Pericardium fibroblast (primary cell): ENCODE measurements at places on chromosomes 3 and 15. TPM values are rescaled to one million over a fixed set of nuclear protein-coding genes. Genes with fewer than 3 reads are reported as not detected.

Gene ZNF620
- 0.35 and 0.51 TPM in 2 replicates for total RNA-seq

Gene SNURF
- total RNA-seq: 0.26 and 1.5 TPM in 2 replicates

Gene ISLR2
- under 0.01 and 0.09 TPM in 2 replicates for total RNA-seq

Gene CYP11A1
- 1.4 and 6.5 TPM in 2 replicates for total RNA-seq

Gene GRAMD2A
- total RNA-seq: 0.12 and 0.26 TPM in 2 replicates

Gene DZIP3
- 5.8 and 6.4 TPM in 2 replicates for total RNA-seq

Gene SCG3
- under 0.01 TPM in 1 of 2 replicates, not detected in the other for total RNA-seq

Gene SLC9C1
- not detected in 2 replicates for total RNA-seq

Gene HLTF
- total RNA-seq: 15.7 and 19.4 TPM in 2 replicates

Gene ANKUB1
- total RNA-seq: not detected in 2 replicates

Gene NR1I2
- total RNA-seq: not detected in 2 replicates

Gene VPS8
- total RNA-seq: 18.4 and 44.0 TPM in 2 replicates

Gene MUC20
- 0.26 TPM in 1 of 2 replicates, not detected in the other for total RNA-seq
